ENCODE measurements at places on chromosomes 4 and X. TPM values are rescaled to one million over a fixed set of nuclear protein-coding genes. Genes with fewer than 3 reads are reported as not detected.
A peak's percentile ranks its signal among the peaks of the same experiment; 100 is the strongest.

- H3K36me3 ChIP-seq: no peaks in the 10 kb centered on the region
- no peak for DNase-seq
- H3K27me3 ChIP-seq: no peaks in the 10 kb centered on the region
- H3K4me3 ChIP-seq: no peak overlapping the region
- H3K27ac ChIP-seq: no peak overlapping the region
Observed at GRCh38 chr4:156784970-156785369, 186.6 kb downstream of the PDGFC start.

DNA sequence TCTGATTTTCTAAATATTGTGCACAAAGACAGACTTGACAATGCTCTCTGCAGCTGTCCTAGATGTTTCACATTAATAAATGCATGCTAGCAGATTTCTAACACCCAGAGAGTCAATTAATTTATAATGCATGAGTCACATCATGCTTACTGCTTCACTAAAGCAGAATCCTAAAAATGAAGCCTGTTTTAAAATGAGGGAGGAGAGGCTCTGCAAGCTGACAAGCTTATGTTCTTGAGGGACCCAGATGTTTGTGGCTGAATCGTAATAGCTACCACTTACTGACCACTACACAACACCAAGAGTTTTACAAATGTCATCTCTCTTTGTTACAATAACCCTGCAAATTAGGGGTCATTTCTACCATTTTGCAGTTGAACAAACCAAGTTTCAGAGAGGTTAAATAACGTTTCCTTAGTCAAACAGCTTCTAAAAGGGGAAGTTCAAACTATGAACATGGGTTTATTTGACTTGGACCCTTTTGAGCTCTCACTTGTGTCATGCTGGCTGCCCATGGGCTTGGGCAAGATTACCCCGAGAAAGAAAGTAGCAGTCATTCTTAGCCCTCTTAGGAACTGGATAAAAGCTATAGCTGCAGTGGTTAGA, 262.7 kb upstream of the ETNPPL start:
- H3K4me1 ChIP-seq: no peaks in the 10 kb centered on the region
- H3K27ac ChIP-seq: no peak overlapping the region
- no peak overlapping the region for H3K4me3 ChIP-seq
- no peak for DNase-seq

GRCh38 chr4:5503336-5503936, 204.9 kb downstream of the EVC2 start:
- H3K4me3 ChIP-seq: no peak overlapping the region
- no peaks in the 10 kb centered on the region for H3K27me3 ChIP-seq
- no peaks in the 10 kb centered on the region for H3K4me1 ChIP-seq
- no peak for DNase-seq
- no peaks in the 10 kb centered on the region for H3K36me3 ChIP-seq

DNA sequence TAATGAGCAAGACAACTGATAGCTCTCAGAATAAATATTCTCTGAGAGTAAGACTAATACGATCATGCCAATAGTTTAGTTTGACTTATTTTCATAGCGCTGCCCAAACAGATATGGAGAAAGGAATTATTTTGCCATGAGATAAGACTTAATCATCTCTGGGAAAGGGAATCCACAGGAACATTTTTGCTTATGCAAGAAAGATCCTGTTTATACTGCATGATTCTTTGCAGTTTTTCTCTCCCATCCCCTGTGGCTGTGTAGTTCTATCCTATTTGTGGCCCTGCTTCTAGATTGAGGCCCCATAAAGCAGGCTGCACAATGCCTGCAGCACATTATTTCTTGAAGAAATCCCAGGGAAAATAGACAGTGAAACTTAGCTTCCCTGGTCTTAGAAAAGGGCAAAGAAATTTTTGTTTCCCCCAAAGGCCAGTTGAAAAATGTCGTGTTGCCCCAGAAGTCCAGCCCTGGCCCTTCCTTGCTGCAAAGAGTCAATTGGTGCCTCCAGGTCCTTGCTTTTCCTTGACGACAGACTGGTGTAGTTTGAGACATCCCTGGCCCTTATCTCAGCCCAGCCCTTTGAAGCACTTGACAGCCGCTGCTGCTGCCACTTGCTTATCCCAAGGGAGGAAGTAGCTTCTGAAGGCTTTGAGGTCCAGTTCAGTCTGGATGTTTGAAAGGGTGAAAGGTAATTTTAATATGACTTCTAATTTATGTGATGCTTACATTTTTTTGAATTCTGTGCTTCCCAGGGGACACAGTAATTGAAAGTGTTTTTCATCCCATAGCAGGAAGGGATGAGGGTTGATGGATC, 45.0 kb upstream of the SH3RF1 start:
- no peak overlapping the region for H3K27ac ChIP-seq
- no peaks in the 10 kb centered on the region for H3K36me3 ChIP-seq
- peaks cover 6% of the 10 kb centered on the region for H3K27me3 ChIP-seq
- no peaks in the 10 kb centered on the region for H3K4me1 ChIP-seq
- H3K4me3 ChIP-seq: no peak overlapping the region

DNA sequence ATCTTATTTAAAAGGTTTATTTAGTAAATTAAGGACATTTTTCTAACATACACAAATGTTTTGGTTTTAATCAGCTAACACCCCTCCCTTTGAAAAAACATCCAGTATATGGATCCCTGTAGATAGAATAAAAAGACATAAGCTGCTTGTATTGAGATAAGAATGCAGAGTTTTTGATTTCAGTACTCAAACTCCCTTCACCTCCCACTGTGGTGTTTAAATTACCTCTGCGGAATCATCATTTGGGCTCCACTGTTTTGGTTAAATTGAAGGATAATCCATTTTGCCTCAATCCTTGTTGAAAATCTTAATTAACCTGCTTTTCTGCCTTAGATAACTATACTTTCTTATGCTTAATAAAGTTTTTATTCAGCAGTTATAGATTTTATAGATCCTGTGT, 27.6 kb downstream of the USP53 start:
- DNase-seq: no peak
- H3K4me1 ChIP-seq: peaks cover 26% of the 10 kb centered on the region
- H3K27ac ChIP-seq: no peak overlapping the region
- H3K4me3 ChIP-seq: no peak overlapping the region

- no peak for DNase-seq
- peak overlapping the region; percentile 55 for H3K27ac ChIP-seq
- no peaks in the 10 kb centered on the region for H3K27me3 ChIP-seq
- peaks cover 24% of the 10 kb centered on the region for H3K4me1 ChIP-seq
Observed at GRCh38 chr4:55866290-55866907, 13.0 kb downstream of the EXOC1 start.

- no peak for DNase-seq
- H3K4me1 ChIP-seq: peaks cover 10% of the 10 kb centered on the region
- no peak overlapping the region for H3K27ac ChIP-seq
- no peak overlapping the region for H3K4me3 ChIP-seq
- H3K27me3 ChIP-seq: peaks cover 18% of the 10 kb centered on the region
- H3K36me3 ChIP-seq: no peaks in the 10 kb centered on the region
Observed at GRCh38 chr4:150131581-150132228, 53.5 kb downstream of the DCLK2 start.

GRCh38 chr4:156971676-156972378, at the start of gene PDGFC:
Gene PDGFC, minus strand, starts transcription at chr4:156971799. Its CDS starts 896 bp downstream, at chr4:156970903.
- no peak within 1 kb of the TSS for H3K27ac ChIP-seq
- no peaks in the 10 kb centered on the region for H3K36me3 ChIP-seq
- H3K27me3 ChIP-seq: peaks cover 41% of the 10 kb centered on the region
- H3K4me3 ChIP-seq: peak within 1 kb of the TSS; percentile 42

DNA sequence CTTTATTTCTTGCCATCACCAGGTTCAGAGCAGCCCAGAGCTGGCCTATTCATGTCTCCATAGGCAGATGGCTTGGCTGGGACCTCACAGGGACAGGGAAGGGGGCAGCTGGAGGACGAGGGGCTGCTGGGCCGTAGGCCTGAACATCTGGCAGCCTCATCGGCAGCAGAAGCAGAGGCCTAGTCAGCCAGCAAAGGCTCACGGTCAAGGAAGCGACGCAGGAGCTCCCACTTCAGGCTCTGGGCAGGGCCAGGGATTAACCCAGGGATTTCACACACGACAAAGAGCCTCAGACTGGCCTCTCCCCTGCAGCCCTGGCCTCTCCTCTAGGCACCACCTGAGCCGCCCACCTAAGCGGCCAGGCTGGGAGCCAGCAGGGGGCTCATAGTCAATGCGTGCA, 46.0 kb upstream of the MAN2B2 start:
- H3K4me1 ChIP-seq: no peaks in the 10 kb centered on the region
- H3K36me3 ChIP-seq: no peaks in the 10 kb centered on the region
- no peak overlapping the region for H3K27ac ChIP-seq
- H3K27me3 ChIP-seq: no peaks in the 10 kb centered on the region

GRCh38 chrX:47683829-47684205, 24.8 kb upstream of the UXT start:
- no peak for DNase-seq
- no peaks in the 10 kb centered on the region for H3K4me1 ChIP-seq
- no peaks in the 10 kb centered on the region for H3K36me3 ChIP-seq
- peaks cover 1% of the 10 kb centered on the region for H3K27me3 ChIP-seq
- no peak overlapping the region for H3K4me3 ChIP-seq

DNA sequence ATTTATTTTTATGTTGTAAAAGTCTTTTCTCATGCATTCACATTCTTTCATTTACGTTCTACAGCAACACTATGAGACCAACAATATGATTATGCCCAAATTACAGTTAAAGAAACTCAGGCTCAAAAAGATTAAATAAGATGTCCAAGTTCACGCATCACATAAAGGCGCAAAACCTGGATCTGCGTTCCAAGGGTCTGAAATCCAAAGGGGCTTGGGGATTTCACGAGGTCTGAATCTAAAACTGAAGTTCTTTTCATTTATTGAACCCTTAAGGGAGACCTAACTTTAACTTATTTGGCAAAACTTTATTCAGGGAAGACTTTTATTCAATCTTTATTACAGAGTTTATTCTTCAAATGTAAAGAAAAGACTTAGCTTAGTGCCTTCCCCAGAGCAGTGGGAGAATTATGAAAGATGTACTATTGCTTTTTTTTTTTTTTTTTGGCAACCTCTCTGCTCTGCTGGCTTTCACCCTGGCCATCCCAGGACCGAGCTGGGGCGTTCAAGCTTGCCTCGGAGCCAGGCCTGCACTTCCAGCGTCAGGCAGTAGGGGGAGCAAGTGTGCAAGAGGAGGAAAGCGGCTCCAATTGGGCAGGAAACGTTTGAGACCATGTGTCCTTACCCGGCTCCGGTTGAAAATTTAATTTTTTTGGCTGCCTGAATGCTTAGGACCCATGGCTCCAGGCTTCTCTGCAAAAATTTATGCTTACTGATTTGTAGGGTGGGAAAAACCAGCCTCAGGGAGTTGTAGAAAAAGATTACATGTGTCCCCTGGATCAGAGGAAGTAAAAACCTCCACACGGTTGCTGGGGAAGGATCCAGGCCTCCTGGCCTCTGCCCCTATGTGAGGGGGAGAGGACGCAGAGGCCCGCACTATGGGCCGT, 344.3 kb upstream of the KLF3 start:
- H3K4me3 ChIP-seq: peak overlapping the region; percentile 68
- DNase-seq: peak; percentile 80
- H3K27ac ChIP-seq: peak overlapping the region; percentile 75
- peaks cover 21% of the 10 kb centered on the region for H3K4me1 ChIP-seq
- no peaks in the 10 kb centered on the region for H3K36me3 ChIP-seq

DNA sequence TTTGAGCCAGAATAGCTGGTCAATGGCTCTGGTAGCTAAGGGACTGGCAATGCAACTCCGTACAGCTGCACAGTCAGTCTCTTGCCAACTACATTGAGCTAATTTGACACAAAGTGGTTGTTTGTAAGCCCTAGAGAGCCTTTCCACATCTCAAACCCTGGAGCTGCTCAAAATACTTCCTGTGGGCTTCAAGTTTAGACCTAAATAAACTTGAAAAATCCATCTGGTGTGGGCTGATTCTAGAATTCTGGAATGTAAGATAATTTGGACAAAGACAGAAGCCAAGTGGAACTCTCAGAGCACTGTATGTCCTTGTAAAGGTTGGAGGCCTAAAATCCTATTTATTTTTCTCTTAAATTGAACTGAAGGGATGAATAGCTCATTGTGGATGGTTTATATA, 380.8 kb downstream of the SPRY1 start:
- DNase-seq: no peak
- peaks cover 7% of the 10 kb centered on the region for H3K27me3 ChIP-seq
- H3K4me1 ChIP-seq: no peaks in the 10 kb centered on the region
- H3K36me3 ChIP-seq: no peaks in the 10 kb centered on the region
- H3K4me3 ChIP-seq: no peak overlapping the region

Gene NEUROG2
- not detected for total RNA-seq

Gene SERTM2
- not detected for total RNA-seq

Gene DCAF8L2
- not detected for total RNA-seq

Gene EIF4E
- total RNA-seq: 142 TPM

All from activated T-helper 2 cell treated with anti-CD3 and anti-CD28 coated beads, Interferon-gamma antibody, Interleukin-2, Interleukin-4, amounts not matched to agents 10 μg/mL and 5 μg/mL and 100 μg/mL, durations not matched to agents 14 hours and 24 hours and 36 hours (primary cell).